ENCODE measurements at places on chromosomes 4 and X.

DNA sequence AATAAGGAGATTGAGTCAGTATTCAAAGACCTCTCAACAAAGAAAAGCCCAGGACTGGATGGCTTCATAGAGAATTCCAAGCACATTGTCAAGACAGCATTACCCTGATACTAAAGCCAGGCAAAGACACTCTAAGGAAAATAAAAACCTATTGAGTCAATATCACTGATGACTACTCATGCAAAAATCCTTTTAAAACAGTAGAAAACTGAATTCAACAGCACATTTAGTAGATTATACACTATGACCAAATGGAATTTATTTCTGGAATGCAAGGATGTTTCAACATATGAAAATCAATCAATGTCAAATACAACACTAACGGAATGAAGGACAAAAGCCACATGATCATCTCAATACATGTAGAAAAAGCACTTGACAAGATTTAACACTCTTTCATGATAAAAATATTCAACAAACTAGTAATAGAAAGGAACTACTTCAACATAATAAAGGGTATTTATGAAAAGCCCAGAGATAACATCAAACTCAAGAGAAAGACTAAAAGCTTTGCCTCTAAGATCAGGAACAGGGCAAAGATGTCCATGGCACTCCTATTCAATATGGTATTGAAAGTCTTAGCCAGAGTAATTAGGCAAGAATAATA is 633.3 kb downstream of the ANKRD50 start:
- no peak for DNase-seq

DNA sequence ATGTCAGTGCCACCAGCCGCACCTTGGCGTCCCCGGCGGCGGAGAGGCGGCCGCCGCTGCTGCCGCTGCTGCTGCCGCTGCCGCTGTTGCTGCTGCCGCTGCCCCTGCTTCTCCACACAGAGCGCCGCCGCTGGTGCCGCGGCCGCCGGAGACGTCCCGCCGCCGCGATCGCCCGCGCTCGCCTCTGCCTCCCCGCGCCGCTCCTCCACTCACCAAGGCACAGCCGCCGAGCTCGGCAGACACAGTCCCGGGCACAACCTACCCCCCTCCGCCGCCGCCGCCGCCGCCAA is at the start of gene PPP3CA:
Gene PPP3CA, minus strand, starts transcription at position 260 of the 290 bp plus-strand sequence.
- no peak for DNase-seq

DNA sequence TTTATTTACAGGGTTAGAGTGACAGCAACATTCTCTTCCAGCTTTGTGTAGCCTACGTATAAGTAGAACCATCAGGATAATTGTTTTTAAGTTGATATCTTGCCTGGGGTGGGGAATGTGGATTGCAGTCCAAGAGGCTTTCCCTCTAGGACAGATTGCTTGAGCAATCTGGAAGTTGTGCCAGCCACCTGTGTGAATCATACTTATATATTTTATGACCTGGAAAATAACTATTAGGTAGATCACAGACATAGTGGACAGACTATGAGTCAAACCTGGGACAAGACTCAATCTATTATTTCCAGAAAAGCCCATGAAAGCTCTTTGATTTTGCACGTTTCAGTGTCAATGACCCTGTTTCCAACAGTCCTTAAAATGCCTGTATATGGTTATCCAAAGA is 98.9 kb downstream of the TLL1 start:
- no peak for DNase-seq

DNA sequence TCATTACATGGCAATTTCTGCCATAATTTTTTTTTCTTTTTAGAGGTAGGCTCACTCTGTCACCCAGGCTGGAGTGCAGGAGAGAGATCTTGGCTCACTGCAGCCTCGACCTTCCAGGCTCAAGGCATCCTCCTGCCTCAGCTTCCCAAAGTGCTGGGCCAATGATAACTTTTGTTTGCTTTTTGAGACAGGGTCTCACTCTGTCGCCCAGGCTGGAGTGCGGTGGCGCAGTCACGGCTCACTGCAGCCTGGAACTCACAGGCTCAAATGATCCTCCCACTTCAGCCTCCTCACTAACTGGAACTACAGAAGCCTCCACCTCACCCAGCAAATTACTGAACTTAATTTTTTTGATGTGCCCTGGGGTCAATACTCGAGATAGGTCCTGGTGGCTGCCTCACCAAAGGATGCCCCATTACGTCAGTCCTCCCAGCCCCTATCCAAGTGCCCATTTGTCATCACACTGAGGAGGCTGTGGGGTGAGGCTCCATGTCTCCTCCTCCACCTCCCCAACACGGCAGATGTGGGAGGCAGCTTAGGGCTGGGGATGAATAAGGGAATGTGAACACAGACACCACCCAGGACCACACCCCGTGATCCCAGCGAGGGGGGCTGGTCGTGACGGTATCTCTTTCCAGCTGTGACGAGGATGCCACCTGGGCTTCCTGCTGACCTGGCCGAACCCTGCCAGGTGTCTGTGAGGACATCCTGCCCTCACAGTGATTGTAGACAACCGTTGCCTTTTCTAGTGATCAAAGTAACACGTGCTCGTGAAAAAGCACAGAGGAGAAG is 12.4 kb upstream of the NKX1-1 start:
- DNase-seq, result no peak

GRCh38 chr4:20203508-20203907 is 48.2 kb upstream of the SLIT2 start:
- DNase-seq, result no peak

DNA sequence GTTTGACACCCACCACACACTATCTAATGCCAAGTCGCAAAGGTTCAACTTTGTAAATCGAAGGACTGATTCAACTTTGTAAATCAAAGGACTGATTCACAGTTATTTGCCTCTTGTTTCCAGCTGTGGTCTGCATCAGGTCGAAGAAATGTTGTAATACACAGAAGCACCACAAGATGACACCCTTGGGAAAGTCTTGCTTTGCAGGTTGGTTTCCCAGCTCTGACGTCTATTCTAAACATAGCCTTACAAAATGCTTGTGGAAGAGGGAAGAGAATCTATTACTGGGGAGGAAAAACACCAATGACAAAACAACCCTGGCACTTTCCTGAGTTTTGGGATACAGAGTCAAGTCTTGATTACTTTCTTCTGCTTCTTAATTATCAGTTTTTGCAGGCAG is 35.3 kb downstream of the SUPT20HL1 start:
- DNase-seq, result peak; percentile 64

- DNase-seq, result peak; percentile 72
These were observed 77.3 kb upstream of the NOCT start for GRCh38 chr4:138938366-138938690.

DNA sequence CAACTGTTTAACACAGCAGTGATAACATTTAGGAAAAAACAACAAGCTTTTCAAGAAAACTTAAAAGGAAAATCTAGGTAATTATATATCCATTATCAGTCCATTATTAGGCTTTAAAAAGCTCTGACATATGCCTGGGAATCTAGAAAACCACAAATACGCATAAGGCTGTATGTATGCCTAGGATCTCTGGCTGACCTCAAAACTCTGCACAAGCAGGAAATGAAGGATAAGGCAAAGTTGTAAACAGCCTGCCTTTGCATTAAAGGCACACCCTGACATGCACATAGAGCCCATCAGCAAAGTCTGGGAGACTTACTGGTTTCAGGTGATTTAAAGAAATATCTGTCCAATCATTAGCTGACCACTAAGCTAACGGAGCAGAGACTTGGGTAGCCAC is 14.0 kb downstream of the TIMP1 start:
- no peak for DNase-seq
